ENCODE measurements at places on chromosomes 12 and 14. TPM values are rescaled to one million over a fixed set of nuclear protein-coding genes. Genes with fewer than 3 reads are reported as not detected.

DNA sequence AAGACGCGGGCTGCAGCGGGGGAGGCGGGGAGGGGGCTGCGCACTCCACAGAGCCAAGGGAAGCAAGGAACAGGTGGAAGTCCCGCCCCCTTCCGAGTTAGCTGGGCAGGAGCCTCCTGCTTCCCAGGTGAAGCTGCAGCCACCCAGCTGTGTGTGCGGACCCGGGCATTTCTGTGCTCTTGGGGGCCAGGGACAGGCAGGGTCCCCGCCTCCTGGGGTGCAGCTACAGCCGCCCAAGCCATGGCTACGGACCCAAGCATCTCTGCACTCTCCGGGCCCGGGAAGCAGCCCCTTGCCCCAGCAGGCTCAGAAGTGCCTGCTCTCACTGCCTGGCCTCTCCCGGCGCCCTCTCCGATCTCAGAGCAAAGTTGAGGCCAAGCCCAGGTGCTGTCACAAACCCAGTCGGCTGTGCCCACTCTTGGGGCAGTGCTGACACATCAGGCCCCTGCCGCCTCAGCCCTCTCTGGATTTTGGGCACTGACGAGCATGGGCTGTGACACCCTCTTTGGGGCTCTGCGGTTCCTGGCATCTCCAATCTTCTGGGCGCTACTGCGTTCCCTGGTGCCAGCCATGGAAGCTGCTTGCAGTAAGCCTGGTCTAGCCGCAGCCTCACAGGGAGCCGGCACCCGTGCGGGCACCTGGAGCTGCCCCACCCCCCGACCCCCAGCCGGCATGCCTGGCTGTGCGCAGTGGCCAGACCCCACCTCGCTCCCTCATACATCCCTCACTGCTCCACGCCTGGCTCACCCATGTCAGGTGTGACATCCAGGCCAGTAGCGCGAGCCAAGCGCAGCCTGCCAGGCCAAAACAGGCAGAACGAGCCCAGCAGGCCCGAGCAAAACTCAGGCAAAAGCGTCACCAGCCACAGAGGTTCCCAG, 8.5 kb upstream of the MGAT4C start:
- no peak overlapping the region for H3K4me3 ChIP-seq
- H3K4me1 ChIP-seq: no peaks in the 10 kb centered on the region
- no peaks in the 10 kb centered on the region for H3K36me3 ChIP-seq
- H3K27me3 ChIP-seq: no peaks in the 10 kb centered on the region

DNA sequence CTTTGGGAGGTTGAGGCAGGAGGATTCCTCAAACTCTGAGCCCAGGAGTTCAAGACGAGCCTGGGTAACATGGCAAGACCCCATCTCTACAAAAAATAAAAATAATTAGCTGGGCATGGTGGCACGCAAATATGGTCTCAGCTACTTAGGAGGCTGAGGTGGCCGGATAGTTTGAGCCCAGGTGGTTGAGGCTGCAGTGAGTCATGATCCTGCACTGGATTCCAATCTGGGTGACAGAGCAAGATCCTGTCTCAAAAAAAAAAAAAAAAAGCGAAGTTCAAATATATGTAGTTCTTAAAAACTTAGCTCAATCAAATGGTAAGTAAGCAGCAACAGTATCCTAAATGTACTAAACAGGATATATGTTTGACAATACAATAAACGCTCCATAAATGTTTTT, 85.5 kb upstream of the SSTR1 start:
- H3K27ac ChIP-seq: no peak overlapping the region
- H3K27me3 ChIP-seq: no peaks in the 10 kb centered on the region
- H3K4me1 ChIP-seq: peaks cover 16% of the 10 kb centered on the region
- no peaks in the 10 kb centered on the region for H3K36me3 ChIP-seq
- DNase-seq: no peak
- no peak overlapping the region for H3K4me3 ChIP-seq

- H3K4me3 ChIP-seq: no peak overlapping the region
- no peaks in the 10 kb centered on the region for H3K27me3 ChIP-seq
- H3K36me3 ChIP-seq: no peaks in the 10 kb centered on the region
- DNase-seq: no peak
- no peaks in the 10 kb centered on the region for H3K4me1 ChIP-seq
Observed at GRCh38 chr12:62724285-62724684, 210.7 kb downstream of the PPM1H start.

DNA sequence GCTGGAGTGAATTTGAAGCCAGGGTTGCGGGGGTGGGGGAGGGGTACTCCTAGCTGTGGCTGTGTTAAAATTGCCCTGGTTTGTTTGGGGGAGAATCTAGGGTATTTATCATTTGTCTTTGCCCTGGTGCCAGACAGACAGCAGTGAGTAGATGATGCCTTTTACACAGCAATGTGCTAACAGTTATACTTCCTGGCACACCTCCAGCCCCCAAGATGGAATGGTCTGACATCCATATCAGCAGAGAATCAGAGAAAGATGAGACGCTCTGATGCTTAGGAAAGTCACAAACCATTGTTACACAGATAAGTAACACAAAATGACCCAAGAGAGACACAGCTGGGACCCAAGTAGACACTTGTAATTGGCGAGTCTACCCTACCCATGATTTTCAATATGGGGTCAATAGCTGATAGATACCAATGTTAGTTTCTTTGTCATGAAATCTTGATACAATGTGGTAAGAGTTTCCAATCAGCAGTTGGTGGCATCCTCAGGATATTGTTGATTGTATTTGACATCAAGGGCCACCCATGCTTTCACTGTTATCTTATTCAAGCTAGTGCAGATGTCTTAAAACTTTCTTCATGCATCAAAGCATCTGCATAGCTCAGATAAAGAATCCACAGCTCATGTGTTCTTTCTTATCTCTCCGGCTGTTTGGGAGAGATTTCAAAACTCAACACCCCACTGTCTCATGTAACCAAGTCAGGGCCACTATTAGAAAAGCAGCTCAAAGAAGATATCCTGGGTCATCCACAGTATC, 2.6 kb upstream of the PRKAB1 start:
- no peak overlapping the region for H3K27ac ChIP-seq
- no peaks in the 10 kb centered on the region for H3K27me3 ChIP-seq
- peaks cover 11% of the 10 kb centered on the region for H3K36me3 ChIP-seq
- H3K4me1 ChIP-seq: peaks cover 25% of the 10 kb centered on the region
- no peak overlapping the region for H3K4me3 ChIP-seq
- no peak for DNase-seq

DNA sequence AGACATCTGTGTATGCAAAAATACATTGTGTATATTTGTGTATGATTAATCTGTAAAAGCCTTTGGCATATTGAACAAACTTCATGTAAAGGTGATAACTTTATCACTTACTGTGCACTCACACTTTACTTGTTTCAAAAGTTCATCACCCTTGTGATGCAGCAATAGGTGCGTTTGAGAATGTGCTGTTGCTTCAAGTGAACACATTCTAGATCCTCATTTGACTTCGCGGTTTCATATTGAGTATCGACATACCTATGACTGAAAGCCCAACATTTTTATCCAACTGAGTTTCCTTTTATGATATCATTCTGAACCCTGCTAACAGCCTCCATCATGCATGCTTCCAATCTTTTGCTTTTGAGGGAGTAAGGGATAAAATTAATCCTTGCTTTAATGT, 1086.9 kb downstream of the TMEM121 start:
- H3K27ac ChIP-seq: no peak overlapping the region
- no peak overlapping the region for H3K4me3 ChIP-seq
- no peaks in the 10 kb centered on the region for H3K36me3 ChIP-seq
- DNase-seq: no peak

DNA sequence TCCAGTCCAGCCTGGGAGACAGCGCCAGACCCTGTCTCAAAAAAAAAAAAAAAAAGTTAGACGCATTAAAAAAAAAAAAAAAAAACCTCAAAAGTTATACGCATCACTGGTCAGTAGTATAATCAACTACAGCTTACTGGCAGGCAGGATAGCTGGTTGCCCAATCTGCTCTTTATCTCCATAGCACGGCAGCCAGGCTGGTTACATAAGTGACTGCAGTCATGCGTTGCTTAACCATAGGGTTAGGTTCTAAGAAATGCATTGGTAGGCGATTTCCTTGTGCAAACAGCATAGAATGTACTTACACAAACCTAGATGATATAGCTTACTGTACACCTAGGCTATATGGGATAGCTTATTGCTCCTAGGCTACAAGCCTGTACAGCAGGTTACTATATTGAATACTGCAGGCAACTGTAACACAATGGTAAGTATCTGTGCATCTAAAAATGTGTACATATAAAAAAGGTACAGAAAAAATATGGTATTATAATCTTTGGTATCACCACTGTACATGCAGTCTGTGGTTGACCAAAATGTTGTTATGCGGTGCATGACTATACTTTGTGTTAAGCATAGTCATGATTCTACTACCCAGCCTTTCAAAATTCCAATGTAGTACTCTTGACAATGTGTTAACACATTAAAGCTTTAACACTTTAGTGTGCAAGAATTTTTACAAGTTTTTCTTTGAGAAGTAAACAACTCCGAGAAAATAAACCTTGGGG, 8.1 kb downstream of the L2HGDH start:
- peaks cover 14% of the 10 kb centered on the region for H3K36me3 ChIP-seq
- H3K27ac ChIP-seq: no peak overlapping the region
- peaks cover 7% of the 10 kb centered on the region for H3K4me1 ChIP-seq
- no peak for DNase-seq
- H3K27me3 ChIP-seq: no peaks in the 10 kb centered on the region
- no peak overlapping the region for H3K4me3 ChIP-seq

GRCh38 chr12:87233671-87234070, 795.5 kb downstream of the C12orf50 start:
- no peak overlapping the region for H3K27ac ChIP-seq
- H3K4me1 ChIP-seq: no peaks in the 10 kb centered on the region
- no peaks in the 10 kb centered on the region for H3K36me3 ChIP-seq
- H3K4me3 ChIP-seq: no peak overlapping the region

DNA sequence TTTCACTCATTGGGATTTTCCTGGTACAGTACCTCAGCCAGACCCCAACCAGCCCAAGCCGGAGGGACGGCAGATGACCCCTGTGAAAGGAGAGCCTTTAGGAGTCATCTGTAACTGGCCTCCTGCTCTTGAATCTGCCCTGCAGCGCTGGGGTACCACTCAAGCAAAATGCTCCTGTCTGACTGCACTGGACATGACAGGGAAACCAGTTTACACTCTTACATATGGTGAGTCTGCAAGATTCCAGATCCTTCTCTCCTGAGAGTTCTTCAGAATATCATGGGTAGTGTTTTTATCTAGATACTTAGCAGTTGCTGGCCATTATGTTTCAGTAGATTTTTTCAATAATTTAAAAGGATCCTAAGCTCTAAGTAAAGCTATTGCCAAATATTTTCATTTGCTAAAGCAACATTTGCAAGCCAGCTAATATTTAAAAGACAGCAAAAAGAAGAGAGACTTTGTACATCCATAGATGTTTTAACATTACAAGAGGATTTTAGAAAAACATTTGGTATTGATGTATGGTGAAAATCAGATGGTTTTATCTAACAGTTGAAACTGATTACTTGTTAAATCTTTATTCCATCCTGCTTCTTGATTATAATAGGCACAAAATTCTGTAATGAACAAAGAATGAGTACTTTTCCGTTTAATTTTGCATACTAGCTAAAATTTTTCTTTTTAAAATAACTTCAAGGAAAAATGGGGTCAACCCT, 85.1 kb upstream of the ATF1 start:
- H3K4me3 ChIP-seq: no peak overlapping the region
- DNase-seq: no peak
- peaks cover 24% of the 10 kb centered on the region for H3K36me3 ChIP-seq
- H3K27me3 ChIP-seq: no peaks in the 10 kb centered on the region
- peaks cover 3% of the 10 kb centered on the region for H3K4me1 ChIP-seq

- H3K27me3 ChIP-seq: peaks cover 7% of the 10 kb centered on the region
- H3K4me1 ChIP-seq: no peaks in the 10 kb centered on the region
- no peak overlapping the region for H3K27ac ChIP-seq
- peak; percentile 6 for DNase-seq
- no peak overlapping the region for H3K4me3 ChIP-seq
Observed at GRCh38 chr14:104280085-104280901, 141.9 kb downstream of the KIF26A start.

- no peak overlapping the region for H3K4me3 ChIP-seq
- H3K4me1 ChIP-seq: peaks cover 19% of the 10 kb centered on the region
- H3K27me3 ChIP-seq: no peaks in the 10 kb centered on the region
Observed at GRCh38 chr12:56029166-56029519, 8.3 kb downstream of the IKZF4 start.

DNA sequence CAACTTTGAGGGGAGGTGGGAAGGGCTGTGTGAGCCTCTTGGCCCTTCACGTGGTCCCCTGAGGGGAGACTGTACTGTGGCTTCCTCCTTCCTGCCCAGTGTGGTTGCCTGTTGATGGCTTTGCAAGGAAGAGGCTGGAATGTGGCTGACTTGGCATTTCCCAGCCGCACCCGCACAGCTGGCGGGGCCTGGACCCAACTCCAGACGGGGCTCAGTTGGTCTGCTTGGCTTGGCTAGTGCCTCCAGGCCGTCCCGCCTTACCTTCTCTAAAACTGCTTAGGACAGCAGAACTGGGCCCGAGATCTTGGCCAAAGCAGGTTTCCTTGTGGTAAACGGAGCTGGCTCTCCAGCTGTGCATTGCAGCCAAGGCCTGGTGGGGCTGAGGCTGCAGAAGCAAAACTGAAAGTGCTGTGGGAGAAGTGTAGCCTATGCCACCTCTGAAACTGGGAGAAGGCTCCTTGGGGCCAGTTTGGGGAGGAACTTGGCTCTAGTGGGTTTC, 139.5 kb downstream of the SMOC1 start:
- H3K4me3 ChIP-seq: no peak overlapping the region
- H3K36me3 ChIP-seq: no peaks in the 10 kb centered on the region
- H3K27me3 ChIP-seq: peaks cover 3% of the 10 kb centered on the region
- no peak overlapping the region for H3K27ac ChIP-seq
- peaks cover 6% of the 10 kb centered on the region for H3K4me1 ChIP-seq

DNA sequence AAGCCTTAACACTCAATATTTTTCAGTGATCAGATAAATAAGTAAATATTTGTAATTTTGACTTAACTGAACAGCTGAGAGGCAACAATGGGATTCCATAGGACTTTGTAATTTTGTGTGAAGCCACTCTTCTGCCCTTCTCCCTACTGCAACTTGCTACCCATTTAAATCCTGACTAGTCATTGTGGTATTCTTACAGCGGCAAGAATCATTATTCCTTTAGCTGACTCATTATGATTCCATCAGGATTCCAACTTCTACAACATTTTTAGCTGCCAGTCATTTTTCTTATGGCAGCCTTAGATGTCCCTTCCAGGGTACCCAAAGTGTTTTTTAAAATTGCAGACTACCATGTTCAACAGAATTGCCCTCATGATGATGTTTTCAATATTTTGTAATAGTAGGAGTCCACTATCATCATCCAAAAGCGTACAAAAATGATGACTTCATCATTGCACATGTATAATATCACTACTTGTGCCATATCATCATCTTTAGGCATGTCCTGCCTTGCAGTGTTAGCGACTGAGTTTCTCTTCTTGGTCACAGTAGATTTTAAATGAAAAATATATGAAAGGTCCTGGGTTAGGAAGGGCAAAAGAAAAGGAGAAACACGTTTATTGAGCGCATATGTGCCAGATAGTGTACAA, 5.1 kb upstream of the MAGOHB start:
- H3K4me1 ChIP-seq: peaks cover 8% of the 10 kb centered on the region
- no peak overlapping the region for H3K4me3 ChIP-seq
- H3K36me3 ChIP-seq: peaks cover under 1% of the 10 kb centered on the region
- peaks cover 25% of the 10 kb centered on the region for H3K27me3 ChIP-seq
- no peak for DNase-seq
- H3K27ac ChIP-seq: no peak overlapping the region

GRCh38 chr14:83575301-83575700, 1954.6 kb upstream of the FLRT2 start:
- no peaks in the 10 kb centered on the region for H3K36me3 ChIP-seq
- H3K27me3 ChIP-seq: no peaks in the 10 kb centered on the region
- H3K27ac ChIP-seq: no peak overlapping the region
- H3K4me3 ChIP-seq: no peak overlapping the region
- H3K4me1 ChIP-seq: no peaks in the 10 kb centered on the region

Gene NFE2
- total RNA-seq: not detected

Gene CMA1
- total RNA-seq: not detected

Gene RILPL1
- total RNA-seq: 4.8 TPM

Gene RND1
- 2.4 TPM for total RNA-seq

Gene FNTB
- total RNA-seq: 12.3 TPM

Gene GAS2L3
- 3.4 TPM for total RNA-seq

Gene SERPINA10
- not detected for total RNA-seq
